ENCODE measurements at places on chromosomes 11 and 22. TPM values are rescaled to one million over a fixed set of nuclear protein-coding genes. Genes with fewer than 3 reads are reported as not detected.

The SCGB1C1 gene
- not detected for total RNA-seq

DNA sequence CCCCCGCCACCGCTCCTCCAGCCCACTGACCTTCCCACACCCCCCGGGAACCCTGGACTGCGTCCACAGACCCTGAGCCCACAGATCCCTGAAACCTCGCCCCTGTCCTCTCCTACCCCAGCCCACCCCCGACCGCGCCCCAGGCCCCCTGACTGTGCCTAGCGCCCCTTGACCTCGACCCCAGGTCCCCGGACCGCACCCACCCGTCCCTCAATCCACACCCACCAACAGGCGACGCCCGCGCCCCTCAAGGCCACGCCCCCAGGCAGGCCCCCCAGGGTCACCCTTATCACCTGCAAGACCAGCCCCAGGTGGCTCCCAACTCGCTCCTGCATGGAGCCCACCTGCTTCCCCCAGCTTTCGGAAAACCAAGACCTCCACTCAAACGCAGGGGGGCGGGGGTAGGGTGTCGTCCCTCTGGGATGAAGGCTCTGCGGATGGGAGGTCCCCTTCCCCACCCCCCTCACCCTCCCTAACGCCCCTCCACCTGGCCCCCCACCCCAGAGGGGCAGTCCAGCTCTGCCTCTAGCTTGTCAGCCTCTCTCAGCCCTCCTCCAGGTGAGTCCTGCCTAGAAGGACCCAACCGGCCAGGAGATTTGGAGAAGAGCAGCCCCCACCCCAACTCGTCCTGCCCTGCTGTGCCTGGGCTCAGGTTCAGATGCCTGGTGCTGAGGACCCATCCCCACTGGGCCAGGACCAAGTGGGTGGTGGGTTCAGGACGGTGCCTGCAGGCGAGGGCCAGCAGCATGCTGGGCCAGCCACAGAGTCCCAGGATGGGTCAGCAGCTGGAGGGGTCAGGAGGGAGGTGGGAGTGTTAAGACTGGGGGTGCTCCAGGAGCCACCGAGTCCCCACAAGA is 3.1 kb upstream of the IL17REL start:
- DNase-seq: no peak

DNA sequence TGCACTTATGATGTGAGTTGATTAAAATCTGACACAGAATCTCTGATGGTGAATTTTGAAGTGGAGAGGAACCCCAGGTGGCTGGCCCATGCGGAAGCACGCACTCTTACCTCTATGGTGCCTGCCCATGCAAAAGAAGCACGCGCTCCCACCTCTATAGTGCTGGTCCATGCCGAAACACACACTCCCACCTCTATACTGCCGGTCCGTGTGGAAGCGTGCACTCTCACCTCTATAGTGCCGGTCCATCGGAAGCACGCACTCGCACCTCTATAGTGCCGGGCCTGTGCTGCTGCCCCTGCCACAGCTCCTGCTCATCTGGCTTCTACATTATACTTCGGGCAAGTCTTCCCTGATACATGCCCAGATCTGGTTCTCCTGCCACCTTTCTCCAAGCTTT is 36.8 kb upstream of the SLC25A1 start:
- DNase-seq: no peak

GRCh38 chr11:70490208-70490607 is 91.9 kb downstream of the CTTN start:
- no peak for DNase-seq

The RBMXL2 gene
- total RNA-seq: not detected

The KRTAP5-1 gene
- total RNA-seq: not detected

The CASP1 gene
- total RNA-seq: 23.3 TPM
